MCF 10A (cell line): ENCODE measurements at places on chromosomes 6 and 20.

DNA sequence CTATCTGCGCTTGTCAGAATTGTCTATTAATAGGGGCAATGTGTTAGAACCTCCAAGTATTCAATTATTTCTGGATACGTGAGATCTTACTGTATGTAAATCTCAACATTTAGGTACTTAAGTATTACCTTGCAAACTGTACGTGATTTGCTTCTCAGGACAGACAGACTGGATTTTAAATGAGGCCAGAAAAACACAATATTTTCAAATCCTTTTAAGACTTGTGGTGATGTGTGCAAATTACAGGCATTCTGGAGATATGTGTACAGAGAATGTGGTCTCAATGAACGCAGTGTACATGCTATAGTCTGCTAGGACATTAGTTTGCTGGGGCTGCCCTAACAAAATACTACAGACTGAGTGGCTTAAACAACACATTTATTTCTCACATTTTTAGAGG lies 16.9 kb downstream of the CCR6 start:
- DNase-seq = no peak

- no peak for DNase-seq
These were observed 65.4 kb downstream of the RWDD2A start for GRCh38 chr6:83258517-83258916.

DNA sequence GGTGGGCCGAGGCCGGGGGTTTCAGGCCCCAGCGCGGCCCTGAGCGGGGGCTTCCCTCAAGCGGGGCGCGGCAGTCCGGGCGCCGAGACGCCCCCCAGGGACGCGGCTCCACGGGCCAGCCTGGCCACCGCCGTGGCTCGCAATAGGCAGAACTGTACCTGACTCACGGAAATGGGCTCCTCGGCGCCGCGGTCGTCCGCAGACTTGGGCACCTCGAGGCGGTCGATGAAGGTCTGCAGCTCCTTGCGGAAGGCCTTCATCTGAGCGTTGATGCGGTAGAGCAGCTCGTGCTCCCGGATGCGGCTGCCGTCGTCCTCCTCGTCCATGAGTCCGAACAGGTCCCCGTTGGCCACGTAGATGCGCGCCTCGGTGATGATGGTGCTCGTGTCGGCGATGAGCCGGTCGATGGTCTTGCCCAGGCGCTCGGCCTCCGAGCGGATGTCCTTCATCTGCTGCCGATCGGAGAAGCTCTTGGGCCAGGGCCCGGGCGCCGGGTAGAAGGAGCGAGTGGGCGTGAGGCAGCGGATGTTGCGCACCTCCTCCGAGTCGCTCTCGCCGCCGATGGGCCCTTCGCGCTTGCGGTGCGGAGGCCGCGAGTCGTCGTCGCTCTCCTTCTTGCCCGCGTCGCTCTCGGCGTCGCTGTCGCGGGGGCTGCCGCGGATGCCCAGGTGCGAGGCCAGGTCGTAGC lies 16.1 kb upstream of the KIAA0408 start:
- no peak for DNase-seq

- DNase-seq = no peak
These were observed 7.3 kb upstream of the TFAP2A start for GRCh38 chr6:10421921-10422736.

GRCh38 chr6:128990915-128991314 lies 108.0 kb downstream of the LAMA2 start:
- no peak for DNase-seq

- no peak for DNase-seq
These were observed 214.5 kb downstream of the BCKDHB start for GRCh38 chr6:80321011-80321410.

DNA sequence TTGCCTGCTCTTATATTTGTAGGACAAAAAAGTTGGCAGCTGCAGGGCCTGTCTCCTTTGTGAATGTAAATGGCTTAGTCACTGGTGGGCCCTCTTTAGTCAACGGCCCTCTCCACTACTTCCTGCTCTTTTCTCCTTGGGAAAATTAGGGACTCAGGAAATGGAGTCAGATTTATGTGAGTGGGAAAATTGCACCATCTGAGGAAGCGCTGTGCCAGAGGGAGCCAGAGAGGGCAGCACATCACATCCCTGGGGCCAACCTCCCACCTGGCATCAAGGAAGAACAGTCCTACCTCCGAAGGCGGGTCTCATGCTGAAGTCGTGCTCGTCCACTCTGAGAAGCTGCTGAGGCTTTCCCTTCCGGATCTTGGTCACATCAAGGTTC lies 15.6 kb downstream of the GABRR2 start:
- DNase-seq = peak; percentile 56

DNA sequence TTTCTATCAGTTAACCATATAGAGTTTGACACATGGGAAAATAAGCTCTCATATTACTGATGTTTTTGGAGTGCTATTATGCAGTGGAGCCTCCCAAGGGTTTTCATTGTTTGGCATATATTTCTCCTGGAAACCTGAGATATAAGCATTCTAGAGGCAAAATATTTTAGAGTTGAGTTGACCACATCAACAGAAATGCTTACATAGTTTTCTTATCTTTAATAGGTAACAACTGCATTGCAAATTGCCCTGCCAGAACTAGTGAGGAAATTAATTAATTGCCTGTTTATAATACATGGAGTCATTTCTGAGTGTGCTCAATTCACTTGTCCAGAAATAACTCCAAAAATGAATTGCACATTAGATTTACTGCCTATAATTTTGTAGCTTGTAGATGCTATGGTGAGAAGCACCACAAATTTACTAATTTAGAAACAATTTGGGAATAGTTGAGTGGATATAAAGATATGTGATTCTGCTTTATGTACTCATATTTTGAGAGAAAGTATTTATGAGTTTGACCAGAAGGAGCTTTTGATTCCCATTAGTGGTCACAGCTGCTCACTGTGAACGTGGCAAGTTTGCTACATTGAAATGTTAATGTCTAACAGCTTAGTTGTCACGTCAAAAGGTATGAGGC lies 288.7 kb downstream of the CD109 start:
- no peak for DNase-seq

- DNase-seq = no peak
These were observed 36.1 kb downstream of the F13A1 start for GRCh38 chr6:6284221-6284966.

GRCh38 chr20:5884465-5885335 lies 65.6 kb downstream of the TRMT6 start:
- DNase-seq = no peak

DNA sequence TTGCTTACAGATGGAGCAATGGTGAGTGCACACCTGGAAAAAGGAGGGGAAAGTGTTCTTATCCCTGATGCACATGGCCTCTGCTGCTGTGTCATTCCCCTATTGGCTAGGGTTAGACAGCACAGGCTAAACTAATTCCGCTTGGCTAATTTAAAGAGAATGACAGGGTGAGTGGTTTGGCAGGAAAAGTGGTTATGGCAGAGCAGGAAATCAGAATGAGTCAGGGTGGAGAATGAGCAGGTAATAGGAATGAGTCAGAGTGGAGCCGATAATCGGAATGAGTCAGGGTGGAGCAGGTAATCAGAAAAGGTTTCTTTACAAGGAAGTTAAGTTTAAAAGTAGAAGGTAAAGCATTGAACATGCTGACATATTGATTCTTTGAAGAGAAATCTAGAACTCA lies 355.5 kb upstream of the HTR1E start:
- peak; percentile 64 for DNase-seq

DNA sequence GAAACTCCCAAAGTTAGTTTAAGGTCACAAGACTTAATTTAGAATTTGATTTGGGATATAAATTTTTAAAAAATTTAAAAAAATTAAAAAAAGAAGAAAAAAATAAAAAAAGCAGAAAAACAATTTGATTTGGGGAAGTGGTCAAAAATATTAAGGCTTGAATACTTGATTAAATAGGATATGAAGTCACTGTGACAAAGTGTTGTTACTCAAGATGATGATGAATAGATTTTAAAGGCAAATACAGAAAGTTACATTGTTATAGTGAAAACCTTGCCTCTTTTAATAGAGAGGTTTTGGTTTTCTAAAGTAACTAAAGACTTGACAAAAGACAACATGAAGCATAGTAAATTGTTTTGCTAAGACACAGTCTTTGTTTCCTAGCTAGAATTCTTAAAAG lies 7.2 kb downstream of the CST9 start:
- no peak for DNase-seq

DNA sequence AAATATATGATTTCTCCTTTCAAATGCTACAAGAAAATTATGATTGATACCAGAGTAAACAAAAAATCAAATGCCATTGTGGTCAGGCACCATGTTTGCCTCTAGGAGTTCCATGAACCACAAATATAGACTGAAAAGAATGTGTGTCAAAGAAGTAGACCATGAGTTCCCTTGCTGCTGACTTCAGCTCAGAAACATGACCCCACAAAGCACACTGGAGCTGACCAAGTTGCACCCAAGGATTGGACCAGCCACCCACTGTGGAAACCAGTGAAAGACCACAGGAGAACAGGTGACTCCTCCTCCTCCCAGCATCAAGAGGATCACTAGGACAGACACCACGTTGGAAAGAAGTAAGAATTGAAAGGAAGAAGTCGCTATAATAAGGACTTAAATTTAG lies 90.8 kb upstream of the TENT5A start:
- no peak for DNase-seq

- no peak for DNase-seq
These were observed 530.1 kb upstream of the CITED2 start for GRCh38 chr6:139904568-139904967.

GRCh38 chr20:50331469-50332363 lies 141.1 kb downstream of the CEBPB start:
- peak; percentile 75 for DNase-seq

DNA sequence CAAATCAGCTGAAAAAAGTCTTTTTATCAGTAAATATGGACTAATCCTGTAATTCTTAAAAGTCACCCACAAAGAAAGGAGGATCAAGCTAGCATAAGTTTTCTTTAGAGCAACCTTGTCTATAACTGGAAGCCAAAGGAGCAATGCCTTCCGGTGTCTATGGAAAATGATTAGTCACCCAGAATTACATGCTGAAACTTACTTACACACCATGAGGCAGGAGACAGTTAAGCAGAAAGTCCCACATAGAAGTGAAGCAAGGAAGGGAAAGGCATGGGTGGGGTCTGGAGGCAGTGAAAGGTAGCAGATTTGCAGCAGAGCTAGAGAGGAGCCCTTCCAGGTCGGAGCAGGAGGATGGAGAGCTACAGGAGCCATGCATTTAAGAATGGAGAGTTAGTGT lies 153.7 kb upstream of the RIPOR2 start:
- peak; percentile 70 for DNase-seq

- DNase-seq = no peak
These were observed 17.2 kb upstream of the NOX3 start for GRCh38 chr6:155472886-155473285.

DNA sequence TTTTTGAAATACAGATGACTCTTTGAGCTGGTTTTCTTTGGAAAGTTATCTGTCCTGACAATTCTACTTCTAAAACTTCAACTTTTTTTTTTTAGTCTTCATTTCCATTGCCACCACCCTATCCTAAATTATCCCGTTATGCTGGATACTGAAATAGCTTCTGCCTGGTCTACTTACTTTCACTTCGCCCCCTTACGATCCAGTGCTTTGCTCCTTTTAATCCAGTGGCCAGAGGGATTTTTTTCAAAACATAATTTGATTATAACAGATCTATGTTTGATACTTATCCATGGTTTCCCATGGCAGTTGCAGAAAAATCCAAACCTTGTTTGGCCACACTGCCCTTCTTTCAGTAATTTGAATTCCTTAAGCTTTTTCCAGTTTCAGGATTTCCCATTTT lies 27.4 kb downstream of the ASXL1 start:
- no peak for DNase-seq

DNA sequence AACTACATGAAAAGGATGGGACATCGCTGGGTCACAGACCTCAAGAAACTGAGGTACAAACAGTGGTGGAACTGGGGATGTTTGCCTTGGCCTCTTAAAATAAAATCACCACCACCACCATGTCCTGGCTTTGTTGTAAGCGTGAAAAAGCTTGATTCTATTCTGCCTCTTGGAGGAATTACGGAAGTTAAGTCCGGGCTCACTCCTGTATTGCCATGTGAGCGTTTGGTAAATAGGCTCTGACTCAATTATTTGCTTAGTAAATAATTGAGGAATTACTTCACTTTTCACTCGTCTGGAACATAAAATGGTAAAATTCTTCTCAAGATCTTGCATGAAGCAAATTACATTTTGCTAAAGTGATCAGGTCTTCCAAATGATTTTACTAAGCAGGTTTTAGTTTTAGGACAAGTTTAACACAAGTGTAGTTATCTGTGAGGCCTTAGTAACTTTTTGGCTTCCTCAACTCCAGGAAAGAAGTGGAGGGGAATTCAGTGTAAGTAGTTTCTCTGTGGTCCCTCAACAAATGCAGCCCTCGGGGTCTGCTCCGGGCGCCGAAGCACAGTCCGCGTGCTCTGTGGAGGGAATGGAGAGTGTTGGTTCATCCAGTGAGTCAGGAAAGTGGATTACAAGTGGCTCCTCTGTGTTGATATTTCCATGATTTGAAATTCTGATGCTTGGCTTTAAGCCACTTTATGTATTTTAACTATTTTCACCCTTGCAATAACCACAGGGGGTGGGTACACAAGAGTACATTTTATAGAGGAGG lies 23.8 kb downstream of the IYD start:
- DNase-seq = no peak

DNA sequence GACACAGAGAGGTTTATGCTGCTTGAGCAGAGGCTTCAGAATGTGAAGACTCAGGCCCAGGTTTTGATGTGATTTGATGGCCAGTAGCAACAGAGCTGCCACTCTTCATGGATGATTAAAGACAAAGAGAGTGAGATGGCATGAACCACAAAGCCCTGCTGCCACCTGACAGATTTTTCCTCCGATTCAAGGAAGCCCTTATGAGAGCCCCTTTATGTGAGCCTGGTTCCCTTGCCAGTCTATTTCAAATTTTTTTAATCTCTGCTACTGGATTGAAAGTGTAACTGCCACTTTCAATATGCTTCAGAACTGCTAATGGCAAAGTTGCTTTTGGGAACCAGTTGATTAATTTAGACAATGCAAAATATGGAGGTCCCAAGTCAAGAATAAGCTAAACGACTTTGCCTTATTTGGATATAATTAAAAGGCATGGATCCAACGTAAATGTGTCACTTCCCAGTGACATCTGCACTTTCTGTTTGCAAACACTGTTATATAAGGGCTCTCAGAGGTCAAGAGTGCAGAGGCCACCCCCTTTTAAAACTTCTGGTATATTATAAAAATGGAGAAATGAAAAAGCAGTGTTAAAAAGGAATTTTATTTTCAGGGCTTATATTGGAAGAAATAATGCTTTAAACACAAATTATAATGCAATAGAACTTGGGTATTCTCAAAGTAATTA lies 238.9 kb upstream of the FLRT3 start:
- no peak for DNase-seq

DNA sequence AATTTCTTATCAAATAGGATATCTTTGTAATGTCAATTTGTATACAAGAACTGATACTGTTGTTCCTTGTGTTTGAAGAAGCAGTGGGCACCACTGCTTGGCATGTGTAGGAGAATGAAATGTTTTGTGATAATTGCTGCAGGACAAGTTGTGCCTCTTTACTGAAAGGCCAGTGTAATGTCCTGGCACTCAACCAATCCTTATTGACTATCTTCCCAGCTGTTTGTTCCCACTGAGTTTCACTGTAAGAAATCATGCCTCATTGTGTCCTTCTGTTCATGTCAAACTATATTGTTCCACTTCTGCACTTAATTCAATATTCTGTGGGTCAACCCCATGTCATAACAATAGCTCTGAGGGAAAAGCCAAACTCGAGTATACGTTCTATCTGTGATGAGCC lies 136.1 kb upstream of the FAM83B start:
- no peak for DNase-seq

- DNase-seq = no peak
These were observed 25.2 kb downstream of the KIF25 start for GRCh38 chr6:168022488-168023321.
